ENCODE measurements at places on chromosomes 11 and 22.
A peak's percentile ranks its signal among the peaks of the same experiment; 100 is the strongest.

DNA sequence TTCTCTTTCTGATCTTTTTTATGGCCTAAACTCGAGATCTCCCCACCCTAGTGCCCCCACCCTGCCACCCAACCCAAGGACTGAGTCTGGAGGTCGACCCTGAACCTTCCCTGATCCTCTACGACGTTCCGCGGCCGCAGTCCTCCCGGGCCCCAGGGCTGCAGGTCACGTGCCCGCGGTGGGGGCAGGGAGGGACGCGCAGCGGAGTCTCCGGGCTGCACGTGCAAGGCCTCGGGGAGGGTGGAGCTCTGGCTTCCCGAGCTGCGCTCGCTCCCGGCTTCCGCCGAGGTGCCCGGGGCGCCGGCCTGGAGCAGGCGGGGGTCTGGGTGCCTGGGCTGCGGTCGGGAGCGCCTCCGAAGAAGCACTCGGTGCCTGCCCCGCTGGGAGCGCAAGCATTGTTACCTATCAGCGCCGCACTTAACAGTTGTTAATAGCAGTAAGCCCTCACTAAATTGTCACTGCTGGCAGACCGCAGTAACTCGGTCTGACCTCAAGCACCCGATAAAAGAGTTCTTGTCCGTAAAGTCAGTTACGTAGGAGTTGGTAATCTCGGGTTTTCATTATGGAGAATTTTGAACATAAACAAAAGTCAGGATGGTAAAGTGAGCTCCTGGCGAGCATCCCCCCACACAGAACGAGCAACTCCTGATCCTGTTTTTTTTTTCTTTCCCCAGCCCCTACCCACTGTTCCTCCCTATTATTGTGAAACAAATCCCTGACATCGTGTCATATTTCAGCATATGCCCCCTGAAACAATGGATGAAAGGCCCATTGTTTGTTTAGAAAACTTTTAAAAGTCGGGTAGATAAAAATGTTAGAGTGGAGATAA is 69.7 kb upstream of the EP300 start:
- peak; percentile 86 for DNase-seq

GRCh38 chr11:71206186-71206585 is 46.2 kb downstream of the SHANK2 start:
- DNase-seq: no peak

GRCh38 chr22:23156286-23156685 is 11.0 kb downstream of the RAB36 start:
- DNase-seq: no peak

- DNase-seq: no peak
Measured at GRCh38 chr22:48323746-48324145, 1503.9 kb downstream of the BRD1 start.

- DNase-seq: no peak
Measured at GRCh38 chr22:27843441-27843840, 41.9 kb upstream of the MN1 start.

DNA sequence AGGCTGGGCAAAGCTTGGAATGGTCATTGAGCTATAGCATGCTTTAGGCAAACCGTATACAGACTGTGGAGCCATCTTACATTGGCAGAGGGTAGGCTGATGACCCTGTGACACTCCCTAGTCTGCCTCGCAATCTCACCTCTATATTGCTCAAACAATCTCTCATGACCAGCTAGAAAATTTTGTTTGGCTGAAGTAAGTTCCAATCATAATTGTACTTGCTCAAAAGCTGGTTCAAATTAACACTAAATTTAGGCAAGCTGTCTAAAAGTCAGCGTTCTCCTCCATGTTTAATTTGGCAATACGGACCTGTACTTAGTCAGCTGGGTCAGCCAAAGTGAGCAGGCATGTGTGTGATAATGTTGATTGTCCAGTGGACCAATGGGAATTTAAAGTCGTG is 133.0 kb downstream of the SWAP70 start:
- no peak for DNase-seq

DNA sequence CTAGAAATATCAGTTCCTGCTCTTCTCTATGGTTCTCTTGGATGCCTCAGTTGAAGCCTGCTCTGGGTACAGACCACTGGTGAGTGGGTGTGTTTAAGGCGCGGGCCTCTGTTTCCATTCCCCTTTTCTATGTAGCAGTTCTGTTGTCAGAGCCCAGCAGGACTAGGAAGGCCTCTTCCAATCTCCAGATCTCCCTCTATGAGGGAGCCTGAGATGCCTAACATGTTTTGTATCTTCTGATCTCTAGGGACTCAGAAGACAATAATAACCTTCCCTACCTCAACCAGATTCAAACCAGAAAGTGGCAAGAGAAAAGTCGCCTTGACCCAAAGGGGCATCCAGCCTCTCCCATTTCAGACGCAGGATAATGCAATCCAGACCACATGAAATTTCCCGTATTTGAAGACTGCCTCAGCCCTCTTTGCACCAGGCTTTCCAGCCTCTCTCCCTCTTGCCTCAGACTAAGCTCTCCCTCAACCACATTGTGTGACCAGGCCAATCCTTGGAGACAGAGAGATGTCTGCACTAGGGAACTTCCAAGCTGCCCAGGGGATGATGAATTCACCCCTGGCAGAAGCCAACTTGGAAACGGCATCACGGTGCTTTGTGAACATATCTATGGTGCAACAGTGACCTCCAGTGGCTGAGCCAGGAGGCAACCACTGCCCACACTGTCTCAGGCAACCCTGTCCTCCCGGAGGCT is 150.1 kb upstream of the UBASH3B start:
- DNase-seq: peak; percentile 90

DNA sequence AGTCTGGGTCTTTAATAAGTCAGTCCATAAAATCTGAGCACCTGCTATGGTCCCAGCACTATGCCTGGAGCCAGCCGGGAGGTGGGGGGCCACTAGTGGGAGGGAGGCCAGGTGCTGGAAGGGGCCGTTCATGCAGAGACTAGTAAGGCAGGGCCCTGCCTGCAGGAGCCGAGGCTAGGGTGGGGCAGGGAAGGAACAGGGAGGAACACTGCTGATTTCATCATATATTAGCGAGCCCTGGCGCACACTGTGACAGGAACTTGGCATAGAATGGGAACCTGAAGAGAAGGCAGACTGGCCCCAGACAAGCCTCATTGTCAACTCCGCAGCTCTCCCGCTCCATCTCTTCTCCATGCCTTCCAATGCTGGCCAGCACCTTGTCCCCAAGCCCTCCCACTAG is 7.1 kb downstream of the VSIG10L2 start:
- no peak for DNase-seq

DNA sequence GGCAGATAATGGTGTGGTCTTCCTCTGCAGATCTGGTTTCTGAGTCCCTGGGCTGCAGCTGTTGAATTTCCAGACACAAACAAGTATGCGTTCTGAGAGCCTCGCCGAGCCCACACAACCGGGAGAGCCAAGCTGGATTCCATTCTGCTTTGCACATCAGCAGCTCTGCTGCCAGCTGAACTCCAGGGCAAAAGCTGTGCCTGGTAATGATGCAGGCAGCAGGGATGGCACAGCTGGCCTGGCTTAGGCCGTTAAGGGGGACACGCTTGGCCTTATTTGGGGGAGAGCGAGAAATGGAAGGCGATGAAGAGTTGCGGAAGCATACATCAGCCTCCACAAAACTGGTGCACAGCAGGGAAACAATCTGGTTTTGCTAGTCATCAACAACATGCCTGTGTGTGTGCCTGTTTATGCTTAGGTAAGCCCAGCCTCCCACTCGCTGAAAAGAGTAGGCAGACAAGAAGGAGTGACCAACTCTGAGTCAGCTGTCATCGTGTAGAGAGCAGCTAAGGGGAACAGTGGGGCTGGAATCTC is 25.1 kb downstream of the ADAMTS8 start:
- peak; percentile 54 for DNase-seq

Measured in RPMI7951 (cell line).